ENCODE measurements at places on chromosomes 2 and 18. TPM values are rescaled to one million over a fixed set of nuclear protein-coding genes. Genes with fewer than 3 reads are reported as not detected.

DNA sequence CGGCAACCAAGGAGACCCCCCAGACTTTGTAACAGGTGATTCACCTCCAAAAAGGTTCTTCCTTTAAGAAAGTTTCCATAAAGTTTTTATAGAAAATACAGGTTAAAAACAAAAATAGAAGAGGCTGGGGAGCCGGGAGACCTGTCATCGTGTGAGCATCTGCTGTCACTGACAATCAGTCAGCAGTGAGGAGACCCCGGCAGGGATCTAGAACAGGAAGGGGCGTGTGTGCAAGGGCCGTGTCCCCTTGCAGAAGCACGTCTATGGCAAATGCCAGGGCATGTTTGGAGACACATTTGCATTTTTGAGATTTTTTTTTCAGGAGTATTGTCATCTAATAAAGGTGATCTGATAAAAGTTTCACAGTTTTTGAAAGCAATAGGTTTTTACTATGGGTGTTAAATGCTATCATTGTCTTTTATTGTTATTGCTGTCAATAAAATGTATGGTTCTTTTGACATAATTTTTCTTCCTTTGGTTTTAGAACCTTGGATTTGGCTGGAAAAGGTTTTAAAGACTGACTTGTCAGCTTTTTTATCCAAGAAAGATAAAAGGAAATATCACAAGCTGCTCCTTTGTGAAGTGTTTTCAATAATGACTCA, 52.1 kb downstream of the MTCL1 start:
- H3K27ac ChIP-seq: no peak overlapping the region
- no peak overlapping the region for H3K4me3 ChIP-seq
- H3K36me3 ChIP-seq: no peaks in the 10 kb centered on the region
- H3K27me3 ChIP-seq: no peaks in the 10 kb centered on the region
- no peaks in the 10 kb centered on the region for H3K4me1 ChIP-seq

DNA sequence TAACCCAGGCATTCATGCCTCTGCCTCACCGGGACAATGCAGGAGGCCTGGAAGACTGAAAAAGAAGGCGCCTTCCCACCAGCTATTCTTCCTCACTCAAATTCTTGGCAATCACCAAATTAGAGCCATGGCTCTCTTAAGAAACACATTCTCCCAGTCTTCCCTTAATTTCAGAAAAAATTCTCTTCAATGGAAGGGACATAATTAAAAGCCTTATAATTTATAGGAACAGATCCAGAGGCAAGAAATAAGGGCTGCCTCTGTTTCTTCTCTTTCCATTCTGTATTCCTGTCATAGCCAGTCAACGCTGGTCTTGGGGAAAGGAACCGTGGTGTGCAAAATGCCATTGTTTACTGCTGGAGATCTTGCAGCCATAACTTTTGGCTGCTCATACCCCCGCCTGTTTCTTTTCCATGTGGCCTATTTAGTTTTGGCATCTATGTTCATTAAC, 32.8 kb downstream of the DTNA start:
- H3K4me3 ChIP-seq: no peak overlapping the region
- H3K4me1 ChIP-seq: no peaks in the 10 kb centered on the region
- no peaks in the 10 kb centered on the region for H3K36me3 ChIP-seq
- DNase-seq: no peak
- H3K27ac ChIP-seq: no peak overlapping the region

DNA sequence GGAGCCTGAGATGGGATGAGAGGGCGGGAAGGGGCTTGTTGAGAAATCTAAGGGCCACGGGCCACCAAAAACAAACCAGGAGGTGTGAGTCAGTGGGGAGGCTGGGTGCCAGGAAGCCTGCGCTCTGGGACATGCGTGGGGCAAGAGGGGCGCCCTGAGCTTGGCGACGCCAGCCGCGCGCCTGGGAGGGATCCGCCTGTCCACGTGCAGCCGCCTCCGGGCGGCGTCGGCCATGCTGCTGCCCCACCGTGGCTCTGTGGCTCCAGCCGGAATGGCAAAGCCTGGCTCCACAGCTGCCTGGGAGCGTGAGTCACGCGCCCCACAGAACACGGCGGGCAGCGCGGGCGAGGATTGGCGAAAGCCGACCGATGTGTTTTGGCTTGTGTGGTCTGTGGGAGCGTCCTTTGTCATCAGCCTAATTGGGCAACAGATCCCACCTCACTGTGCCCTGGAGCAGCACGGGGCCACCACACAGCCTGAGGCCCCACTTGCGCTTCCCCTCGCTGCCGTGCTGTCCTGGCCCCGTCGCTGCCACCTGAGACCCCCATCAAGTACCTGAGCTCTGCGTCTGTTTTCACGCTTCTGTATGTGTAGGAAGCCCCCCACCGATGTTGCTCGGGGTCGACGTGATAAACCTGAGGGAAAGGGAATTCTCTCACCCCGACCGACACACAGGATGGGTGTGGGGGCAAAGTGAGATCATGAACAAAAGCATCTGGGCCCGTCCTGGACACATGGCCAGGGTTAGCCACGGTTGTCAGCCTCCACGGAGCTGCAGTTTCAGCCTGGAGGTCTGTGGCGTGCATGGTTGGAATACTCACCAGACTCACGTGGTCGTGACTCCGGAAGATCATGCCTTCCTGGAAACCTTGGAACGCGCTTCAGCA, 80.5 kb downstream of the NFATC1 start:
- DNase-seq: no peak
- no peak overlapping the region for H3K27ac ChIP-seq
- H3K4me3 ChIP-seq: no peak overlapping the region
- no peaks in the 10 kb centered on the region for H3K27me3 ChIP-seq

- no peaks in the 10 kb centered on the region for H3K27me3 ChIP-seq
- H3K36me3 ChIP-seq: no peaks in the 10 kb centered on the region
- no peak overlapping the region for H3K27ac ChIP-seq
- H3K4me3 ChIP-seq: no peak overlapping the region
- peaks cover 28% of the 10 kb centered on the region for H3K4me1 ChIP-seq
Measured at GRCh38 chr18:54215069-54215468, 9.4 kb downstream of the MBD2 start.

GRCh38 chr2:168639441-168639898, 163.0 kb upstream of the NOSTRIN start:
- H3K36me3 ChIP-seq: no peaks in the 10 kb centered on the region
- H3K27me3 ChIP-seq: no peaks in the 10 kb centered on the region
- peak; percentile 56 for DNase-seq
- H3K4me3 ChIP-seq: no peak overlapping the region
- no peaks in the 10 kb centered on the region for H3K4me1 ChIP-seq

DNA sequence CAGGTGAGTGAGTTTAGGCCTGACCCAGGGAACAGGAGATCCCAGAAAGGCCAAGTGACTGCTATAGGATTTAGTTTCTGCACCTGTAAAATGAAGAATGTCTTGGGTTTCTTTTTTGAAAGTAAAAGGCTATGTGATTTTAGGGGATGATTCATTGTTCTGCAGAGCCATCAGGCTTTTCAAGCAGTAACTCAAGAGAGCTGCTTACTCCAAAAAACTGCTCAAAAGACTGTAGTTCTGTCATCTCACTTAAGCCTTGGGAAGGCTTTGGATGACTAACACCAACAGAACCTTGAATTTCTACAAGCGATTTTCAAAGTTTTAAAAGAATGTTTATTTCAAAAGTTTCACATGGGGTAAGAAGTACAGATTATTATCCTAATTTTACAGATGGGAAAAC, 165.1 kb downstream of the HAUS1 start:
- DNase-seq: no peak
- H3K4me1 ChIP-seq: peaks cover under 1% of the 10 kb centered on the region
- no peaks in the 10 kb centered on the region for H3K27me3 ChIP-seq

DNA sequence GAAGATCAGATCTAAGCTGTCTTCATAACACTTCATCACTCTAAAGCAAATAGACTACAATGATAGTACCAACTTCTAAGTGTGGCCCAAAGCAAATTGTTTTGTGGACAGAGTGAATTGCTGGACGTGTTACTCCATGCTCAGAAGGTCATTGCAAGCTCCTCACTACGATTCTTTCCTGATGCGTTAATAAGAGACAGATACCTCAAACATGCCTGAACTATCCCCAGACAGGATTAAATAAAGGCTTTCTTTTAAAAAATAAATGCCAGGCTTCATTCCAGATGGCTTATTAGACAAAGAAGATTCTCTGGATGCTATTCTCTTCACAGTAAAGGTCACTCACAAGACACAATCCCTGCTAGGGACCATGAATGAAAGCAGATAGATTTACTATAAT, 621.2 kb downstream of the DCDC2C start:
- no peak overlapping the region for H3K27ac ChIP-seq
- no peak overlapping the region for H3K4me3 ChIP-seq
- no peak for DNase-seq
- no peaks in the 10 kb centered on the region for H3K36me3 ChIP-seq
- no peaks in the 10 kb centered on the region for H3K27me3 ChIP-seq

DNA sequence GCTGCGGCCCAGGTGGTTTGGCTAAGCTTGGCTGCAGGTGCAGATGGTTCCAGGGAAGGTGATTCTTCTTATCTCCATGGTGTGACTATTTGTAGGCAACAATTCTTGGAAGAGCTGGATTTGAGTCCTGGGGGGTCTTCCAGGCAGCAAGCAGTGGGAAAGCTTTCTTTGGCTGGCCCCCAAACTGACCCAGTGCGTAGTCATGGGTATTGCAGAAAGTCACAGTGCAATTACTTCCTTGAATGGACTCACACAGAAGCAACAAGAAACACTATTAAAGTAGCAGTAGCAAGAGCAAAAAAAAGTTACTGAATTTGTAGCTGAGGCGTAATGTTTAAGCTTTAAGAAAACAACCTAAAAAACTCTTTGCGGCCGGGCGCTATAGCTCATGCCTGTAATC, 293.6 kb upstream of the ATP5MC3 start:
- H3K4me3 ChIP-seq: no peak overlapping the region
- no peaks in the 10 kb centered on the region for H3K36me3 ChIP-seq
- no peaks in the 10 kb centered on the region for H3K27me3 ChIP-seq
- no peaks in the 10 kb centered on the region for H3K4me1 ChIP-seq

- H3K27me3 ChIP-seq: no peaks in the 10 kb centered on the region
- H3K36me3 ChIP-seq: no peaks in the 10 kb centered on the region
- no peak overlapping the region for H3K4me3 ChIP-seq
- no peak overlapping the region for H3K27ac ChIP-seq
Measured at GRCh38 chr2:136129601-136130000, 11.7 kb upstream of the CXCR4 start.

- no peaks in the 10 kb centered on the region for H3K36me3 ChIP-seq
- DNase-seq: no peak
- H3K4me1 ChIP-seq: no peaks in the 10 kb centered on the region
- H3K27me3 ChIP-seq: no peaks in the 10 kb centered on the region
- no peak overlapping the region for H3K4me3 ChIP-seq
Measured at GRCh38 chr2:227430639-227431038, 41.3 kb upstream of the AGFG1 start.

DNA sequence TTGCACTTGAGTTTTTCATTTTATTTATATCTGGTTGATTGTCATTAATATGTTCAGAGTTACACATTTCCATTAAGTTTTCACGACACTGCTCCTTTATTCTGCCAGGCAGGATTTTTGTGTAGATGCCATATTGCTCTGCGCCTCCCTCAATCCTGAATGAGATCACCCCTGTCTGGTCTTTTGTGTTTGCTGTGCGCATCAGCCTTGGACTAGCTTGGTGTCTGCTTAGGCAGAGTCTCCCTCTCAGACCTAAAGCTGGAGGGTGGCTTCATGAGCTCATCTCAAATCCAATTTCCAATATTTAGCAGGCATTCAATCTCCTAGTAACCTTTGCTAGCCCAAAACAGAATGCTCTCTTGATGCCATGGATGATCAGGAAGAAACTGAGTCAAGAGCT, 137.4 kb downstream of the SMAD7 start:
- no peaks in the 10 kb centered on the region for H3K27me3 ChIP-seq
- H3K27ac ChIP-seq: no peak overlapping the region
- peaks cover 18% of the 10 kb centered on the region for H3K36me3 ChIP-seq
- no peaks in the 10 kb centered on the region for H3K4me1 ChIP-seq
- peak; percentile 8 for DNase-seq

GRCh38 chr18:58359218-58359617, 269.7 kb downstream of the ALPK2 start:
- no peak for DNase-seq
- peaks cover 20% of the 10 kb centered on the region for H3K4me1 ChIP-seq
- no peak overlapping the region for H3K4me3 ChIP-seq
- H3K27ac ChIP-seq: no peak overlapping the region
- peaks cover 22% of the 10 kb centered on the region for H3K36me3 ChIP-seq

DNA sequence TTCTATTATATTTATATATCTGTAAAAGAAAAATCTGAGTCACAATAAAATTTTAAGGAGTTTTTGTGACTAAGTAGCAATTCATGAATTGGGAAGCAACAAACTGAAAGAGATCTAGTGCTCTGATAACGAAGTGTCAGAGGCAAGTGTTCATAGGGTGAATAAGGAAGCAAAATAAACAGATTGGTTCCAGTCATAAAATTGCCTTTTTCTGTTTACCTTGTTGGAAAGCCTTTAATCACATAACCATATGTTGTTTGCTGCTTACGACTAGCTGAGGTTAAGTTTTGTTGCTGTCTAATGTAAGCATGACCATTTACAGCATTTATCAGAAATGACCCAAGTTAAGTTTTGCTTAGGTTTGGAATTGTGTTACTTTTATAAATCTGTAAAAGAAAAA, 358.9 kb downstream of the ARL6IP6 start:
- DNase-seq: no peak
- no peaks in the 10 kb centered on the region for H3K27me3 ChIP-seq
- H3K4me3 ChIP-seq: no peak overlapping the region
- no peaks in the 10 kb centered on the region for H3K4me1 ChIP-seq
- H3K36me3 ChIP-seq: no peaks in the 10 kb centered on the region
- no peak overlapping the region for H3K27ac ChIP-seq

GRCh38 chr18:24019641-24020331, 5.2 kb downstream of the TTC39C start:
- DNase-seq: no peak
- no peaks in the 10 kb centered on the region for H3K36me3 ChIP-seq
- peaks cover 53% of the 10 kb centered on the region for H3K4me1 ChIP-seq
- no peak overlapping the region for H3K27ac ChIP-seq
- no peaks in the 10 kb centered on the region for H3K27me3 ChIP-seq
- no peak overlapping the region for H3K4me3 ChIP-seq

DNA sequence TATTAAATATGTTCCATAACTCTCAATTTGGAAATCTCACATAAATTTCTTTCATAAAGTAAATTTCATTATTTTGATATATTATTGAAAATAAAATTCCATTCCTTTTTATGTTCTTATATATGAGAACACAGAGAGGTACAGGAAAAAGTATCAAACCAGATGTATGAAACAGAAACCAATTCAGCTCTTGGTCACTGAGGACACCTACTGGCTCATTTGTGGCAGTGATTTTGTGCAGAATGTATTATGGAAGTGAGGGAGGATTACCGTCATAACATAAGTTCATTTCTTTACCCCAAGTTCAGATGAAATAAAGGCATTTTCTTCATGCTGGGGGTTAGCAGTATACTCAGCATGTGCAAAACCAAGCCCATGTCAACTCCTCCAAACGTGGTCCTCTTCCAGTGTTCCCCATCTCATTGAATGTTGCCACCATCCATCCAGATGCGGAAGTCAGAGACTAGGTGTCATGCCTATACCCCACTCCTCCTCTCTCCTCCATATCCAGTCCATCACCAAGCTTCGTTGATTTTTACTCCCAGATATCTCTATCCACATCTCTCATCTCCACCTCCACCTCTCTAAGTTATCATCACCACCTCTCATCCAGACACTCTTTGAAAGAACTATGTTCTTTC, 41.7 kb upstream of the MALL start:
- DNase-seq: no peak
- no peaks in the 10 kb centered on the region for H3K27me3 ChIP-seq
- no peaks in the 10 kb centered on the region for H3K4me1 ChIP-seq

Gene EVX2
- not detected for total RNA-seq

Gene CASP10
- 21.1 TPM for total RNA-seq

Gene FOXD4L1
- 0.64 TPM for total RNA-seq

Gene ZNG1B
- total RNA-seq: 26.0 TPM

Gene PUS10
- total RNA-seq: 8.1 TPM

Gene MBOAT2
- 25.1 TPM for total RNA-seq

Gene TRIM43
- not detected for total RNA-seq

Gene CTLA4
- total RNA-seq: 0.33 TPM

Gene PRSS56
- not detected for total RNA-seq

Gene CROCC2
- 10.8 TPM for total RNA-seq

Gene ZNF514
- total RNA-seq: 16.6 TPM

Gene RUFY4
- total RNA-seq: 0.51 TPM

Gene CDH7
- not detected for total RNA-seq
